ENCODE measurements at places on chromosomes 1 and 21.

DNA sequence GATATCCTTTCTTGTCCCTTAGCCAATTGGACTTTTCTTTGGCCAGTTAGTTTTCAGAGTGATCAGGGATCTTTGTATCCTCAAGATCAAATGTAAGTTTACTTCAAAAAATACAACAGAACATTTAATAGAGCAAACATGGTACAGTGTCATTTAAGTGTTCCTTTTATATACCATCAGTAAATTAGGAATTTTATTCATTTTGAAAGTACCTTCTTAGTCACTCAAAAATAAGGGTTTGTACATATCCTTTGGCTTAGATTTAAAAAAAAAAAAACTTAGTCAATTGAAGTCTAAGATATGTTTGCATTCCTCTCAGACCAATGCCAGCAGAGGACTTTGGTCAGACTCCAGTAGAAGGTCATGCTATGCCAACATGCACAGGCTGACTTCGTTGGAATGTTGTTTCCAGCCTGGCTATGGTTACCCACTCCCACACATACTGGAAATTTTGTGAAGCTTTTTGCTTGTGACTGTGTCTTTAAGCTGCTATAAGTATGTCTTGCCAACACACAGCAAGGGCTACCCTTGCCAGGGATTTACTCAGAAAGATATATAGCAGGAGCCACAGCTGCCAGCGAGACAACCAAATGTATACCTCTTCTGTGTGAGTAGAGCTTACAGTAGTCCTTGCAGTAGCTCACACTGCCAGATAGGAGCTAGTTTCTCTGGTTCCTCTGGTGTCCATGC, 81.5 kb upstream of the LRIF1 start:
- DNase-seq = no peak

DNA sequence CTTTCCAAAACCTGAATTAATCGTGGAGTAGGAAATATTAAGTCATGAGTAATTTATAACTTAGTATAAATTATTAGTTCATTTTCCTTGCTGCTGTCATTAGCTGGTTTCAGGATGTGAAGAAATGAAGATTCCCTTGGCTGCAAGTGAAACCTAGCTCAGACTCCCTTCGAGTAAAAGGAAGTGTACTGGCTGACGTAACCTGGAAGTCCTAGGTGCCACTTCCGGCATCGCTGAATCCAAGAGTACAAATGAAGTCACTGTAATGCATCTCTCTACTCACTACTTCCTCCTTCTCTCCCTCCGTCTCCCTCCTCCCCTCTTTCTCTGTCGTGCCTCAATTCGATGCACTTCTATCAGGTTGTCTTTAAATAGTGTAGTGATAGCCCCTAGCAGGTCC, 28.8 kb downstream of the ZP4 start:
- no peak for DNase-seq

DNA sequence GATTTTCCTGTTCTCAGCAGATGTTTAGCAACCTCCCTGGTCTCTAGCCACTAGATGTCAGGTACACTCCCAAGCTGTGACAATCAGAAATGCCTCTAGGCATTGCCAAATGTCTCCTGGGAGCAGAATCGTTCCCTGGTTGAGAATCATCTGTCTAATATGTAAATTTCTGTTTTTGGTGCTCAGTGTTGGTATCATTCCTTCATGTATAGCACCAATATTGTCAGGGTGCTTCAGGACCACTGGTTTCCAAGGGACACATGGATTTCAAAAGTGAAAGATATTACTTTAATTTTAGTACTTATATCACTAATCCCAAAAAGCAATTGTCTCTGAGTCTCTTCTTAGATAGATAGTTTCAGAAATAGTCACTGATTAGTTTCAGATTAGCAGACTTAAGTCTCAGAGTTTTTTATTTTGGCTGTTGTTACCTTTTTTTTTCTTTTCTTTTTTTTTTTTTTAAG, 160.1 kb downstream of the PTPRC start:
- no peak for DNase-seq

DNA sequence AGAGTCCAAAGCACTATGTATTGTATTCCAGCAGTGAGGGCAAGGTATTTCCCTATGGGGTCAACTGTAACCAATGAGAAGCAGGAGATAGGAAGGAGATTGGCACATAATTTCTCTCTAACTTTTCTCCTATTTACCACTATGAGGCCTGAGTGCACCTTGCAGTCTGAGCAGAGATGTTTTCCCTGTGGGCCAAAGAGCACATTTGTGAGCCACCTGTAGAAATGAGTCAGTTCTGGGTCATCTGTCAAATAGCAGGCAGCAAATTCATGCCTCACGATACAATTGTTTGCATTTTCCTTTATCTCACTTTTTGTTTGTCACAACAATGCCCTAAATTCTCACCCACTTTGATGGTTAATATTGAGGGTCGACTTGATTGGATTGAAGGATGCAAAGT, 547.2 kb upstream of the NCAM2 start:
- DNase-seq = no peak

GRCh38 chr1:26797627-26798026, 9.9 kb downstream of the PIGV start:
- no peak for DNase-seq

- DNase-seq = no peak
Measured at GRCh38 chr1:114901814-114902213, 47.2 kb downstream of the SYCP1 start.

DNA sequence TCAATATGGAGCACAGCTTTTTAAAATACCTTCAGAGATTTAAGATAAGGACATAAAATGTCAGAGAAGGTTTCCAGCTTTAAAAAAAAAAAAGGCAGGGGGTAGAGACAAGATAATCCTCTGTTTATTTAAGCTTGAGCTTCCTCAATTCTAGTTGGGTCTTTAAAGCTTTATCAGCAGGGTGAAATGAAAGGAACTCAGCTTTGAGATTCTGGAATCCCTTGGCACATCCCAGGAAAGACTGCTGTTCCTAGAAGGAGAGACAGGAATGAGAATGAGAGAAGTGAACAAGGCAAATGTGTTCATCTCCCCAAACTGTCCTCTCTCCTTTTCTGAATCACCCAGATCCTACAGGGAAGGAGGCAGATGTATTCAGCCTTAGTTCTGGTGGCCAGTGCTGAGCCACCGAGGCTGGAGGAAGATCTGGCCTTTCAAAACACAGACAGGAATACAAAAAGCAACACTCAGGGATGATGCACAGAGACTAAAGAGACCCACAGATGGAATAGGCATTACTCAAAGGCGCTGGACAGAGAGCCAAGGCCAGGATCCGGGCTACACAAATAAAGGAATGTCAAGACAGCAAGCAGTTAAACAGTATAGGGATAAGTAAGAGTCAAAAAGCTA, 385.8 kb upstream of the DUSP10 start:
- no peak for DNase-seq

- DNase-seq = peak; percentile 38
Measured at GRCh38 chr1:210143465-210144062, 89.0 kb upstream of the SERTAD4 start.

- no peak for DNase-seq
Measured at GRCh38 chr1:176177764-176178163, 29.3 kb downstream of the COP1 start.

- no peak for DNase-seq
Measured at GRCh38 chr1:183077097-183077496, 53.9 kb downstream of the LAMC1 start.

DNA sequence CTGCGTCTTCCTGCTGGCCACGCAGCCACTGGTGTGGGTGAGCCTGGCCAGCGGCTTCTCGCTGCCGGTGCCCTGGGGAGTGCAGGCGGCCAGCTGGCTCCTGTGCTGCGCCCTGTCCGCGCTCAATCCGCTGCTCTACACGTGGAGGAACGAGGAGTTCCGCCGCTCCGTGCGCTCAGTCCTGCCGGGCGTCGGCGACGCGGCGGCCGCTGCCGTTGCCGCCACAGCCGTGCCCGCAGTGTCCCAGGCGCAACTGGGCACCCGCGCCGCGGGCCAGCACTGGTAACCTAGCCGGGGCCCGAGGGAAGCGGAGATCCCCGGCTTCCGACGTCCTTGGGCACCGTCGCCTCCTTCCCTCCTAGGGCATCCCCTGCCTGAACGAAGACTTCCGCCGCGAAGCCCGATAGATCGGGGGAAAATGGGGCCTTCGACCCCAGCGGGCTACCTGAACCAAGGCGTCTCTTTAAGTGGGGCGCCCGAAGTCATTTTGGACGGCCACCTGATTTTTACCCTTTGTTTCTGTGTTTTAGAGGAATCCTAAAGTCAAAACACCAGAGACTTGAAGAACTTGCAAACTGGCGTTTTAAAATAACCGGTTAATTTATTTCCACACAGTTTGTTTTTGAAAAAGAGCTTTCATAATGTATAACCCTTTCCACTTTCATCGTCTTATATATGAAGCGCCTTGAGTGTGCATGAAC, 2.0 kb downstream of the GPR88 start:
- no peak for DNase-seq

GRCh38 chr1:168291222-168291837, 10.7 kb downstream of the TBX19 start:
- DNase-seq = no peak

DNA sequence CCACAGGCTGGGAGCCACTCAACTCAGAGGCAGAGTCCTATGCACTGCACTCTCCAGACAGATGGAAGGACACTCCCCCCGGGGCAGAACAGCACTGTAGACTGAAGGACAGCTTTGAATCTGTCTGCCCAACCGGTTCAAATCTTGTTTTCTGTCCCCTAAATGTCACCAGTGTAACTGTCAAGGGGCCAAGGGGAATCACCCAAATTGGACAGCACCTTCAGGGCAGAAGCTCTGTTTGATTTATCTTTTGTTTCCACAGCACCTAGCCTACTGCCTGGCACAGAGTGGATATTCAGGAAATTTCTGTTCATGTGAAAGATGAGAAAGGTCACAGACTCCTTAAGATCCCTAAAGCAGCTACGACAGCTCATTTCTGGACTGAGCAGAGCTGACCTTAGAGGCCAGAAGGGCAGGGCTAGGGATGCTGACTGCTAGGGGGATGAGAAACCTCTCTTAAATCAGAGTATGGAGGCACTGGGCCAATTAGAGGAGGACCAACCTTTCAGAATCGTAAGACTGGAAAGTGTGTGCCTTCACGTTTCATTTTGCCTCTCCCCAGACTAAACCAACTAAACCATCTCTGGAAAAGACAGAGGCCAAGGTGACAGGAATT, 41.0 kb downstream of the ITPKB start:
- no peak for DNase-seq

DNA sequence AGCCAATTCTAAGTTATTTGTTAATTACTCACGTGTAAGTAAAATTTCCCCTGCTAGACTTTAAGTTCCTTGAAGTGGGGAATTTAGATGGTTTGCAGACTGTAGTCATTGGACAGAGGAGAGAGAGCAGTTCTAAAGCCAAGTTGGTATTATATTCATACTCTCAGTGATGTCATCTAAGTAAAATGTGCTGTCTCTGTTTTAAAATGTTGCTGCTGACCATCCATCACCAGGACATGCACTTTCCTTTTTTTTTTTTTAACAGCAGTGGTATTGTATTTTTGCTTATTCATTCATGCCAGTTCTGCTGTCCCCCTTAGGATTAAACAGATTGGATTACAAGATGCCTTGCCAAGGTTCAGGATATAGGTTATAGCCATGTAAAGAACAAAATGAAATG, 2.3 kb downstream of the TTLL7 start:
- no peak for DNase-seq

DNA sequence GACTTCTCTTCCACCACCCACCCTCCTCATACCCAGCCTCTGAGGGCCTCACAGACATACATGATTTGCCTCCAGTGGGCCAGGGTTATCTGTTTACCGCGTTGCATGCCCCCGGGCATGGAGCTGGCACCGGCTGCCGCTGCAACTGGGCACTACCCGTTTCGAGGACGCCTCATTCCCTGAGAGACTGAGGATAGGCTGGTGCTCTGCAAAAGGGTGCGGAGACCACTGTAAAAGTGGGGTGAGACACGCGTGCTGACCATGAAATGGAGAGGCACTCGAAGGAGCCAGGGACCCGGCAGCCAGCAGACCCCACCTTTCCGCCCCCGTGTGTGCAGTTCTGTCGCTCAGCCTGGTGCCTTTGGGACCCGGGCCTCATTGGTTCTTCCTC, 20.6 kb downstream of the TP73 start:
- no peak for DNase-seq

DNA sequence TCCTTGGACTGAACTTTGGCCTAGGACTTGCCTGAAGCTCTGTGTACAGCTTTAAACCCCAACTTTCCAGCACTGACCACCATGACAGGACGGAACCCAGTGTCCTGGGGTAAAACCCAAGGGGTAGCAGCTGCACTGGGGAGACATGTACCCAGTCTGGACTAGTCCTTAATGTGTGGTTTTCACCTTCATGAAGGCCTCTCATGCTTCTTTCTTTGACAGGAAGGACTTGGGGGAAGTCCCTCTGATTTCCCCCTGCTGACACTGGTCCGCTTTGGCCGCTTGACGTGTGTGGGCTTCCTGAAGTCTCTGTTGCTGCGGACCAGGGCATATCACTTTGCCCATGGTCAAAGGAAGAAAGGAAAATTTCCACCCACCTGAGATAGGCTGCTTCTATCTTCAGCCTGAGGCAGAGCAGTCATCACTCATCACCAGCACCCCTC, 66.3 kb upstream of the PRDX6 start:
- DNase-seq = no peak

DNA sequence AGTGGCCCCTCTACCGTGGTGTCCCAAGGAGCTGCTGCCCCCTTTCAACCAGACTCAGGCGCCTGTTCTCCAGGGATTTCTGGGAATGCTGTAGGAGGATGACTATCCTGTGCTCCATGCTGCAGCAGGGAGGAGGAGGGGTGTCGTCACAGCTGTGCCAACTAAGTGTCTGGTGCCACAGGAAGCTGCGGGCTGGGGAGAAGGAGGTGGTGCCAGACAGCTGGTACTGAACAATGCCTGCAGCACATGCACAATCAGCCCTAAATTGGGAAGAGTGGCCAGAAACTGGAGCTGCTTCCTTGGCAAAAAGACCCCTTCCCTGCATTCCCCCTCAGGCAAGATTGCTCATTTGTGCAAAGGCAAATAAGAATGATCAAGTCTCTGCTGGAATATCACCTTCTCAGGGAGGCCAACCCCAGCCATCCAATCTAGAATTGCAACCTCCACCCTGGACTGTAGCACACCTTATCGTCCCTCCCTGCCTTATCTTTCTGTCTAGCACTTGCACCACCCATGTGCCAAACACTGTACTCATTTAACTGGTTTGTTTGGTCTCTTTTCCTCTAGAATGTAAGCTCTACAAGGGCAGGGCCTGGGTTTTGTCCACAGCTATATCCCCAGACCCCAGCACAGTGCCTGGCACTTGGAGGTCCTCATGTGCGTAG, 33.3 kb downstream of the LAMB3 start:
- DNase-seq = no peak

GRCh38 chr1:209692745-209693504, 11.7 kb upstream of the HSD11B1 start:
- DNase-seq = peak; percentile 80

DNA sequence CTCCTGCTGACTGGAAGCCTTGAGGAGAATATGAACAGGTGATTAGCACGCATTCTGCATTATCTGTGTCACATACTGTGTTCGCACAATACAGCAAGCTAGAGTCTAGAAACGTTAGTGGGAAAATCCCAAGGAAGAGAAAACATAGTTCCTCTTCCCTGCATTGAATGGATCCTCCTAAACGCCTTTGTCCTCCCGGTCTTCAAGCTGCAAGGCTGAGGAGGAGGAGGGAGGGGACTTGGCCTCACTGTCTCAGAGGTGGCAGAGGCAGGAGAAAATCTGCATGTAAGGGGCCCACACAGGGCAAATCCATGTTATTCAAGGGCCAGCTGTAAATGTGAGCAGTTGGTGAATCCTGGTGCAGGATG, 34.4 kb downstream of the WNT9A start:
- DNase-seq = no peak
